ENCODE measurements at places on chromosomes 5 and 9.
A peak's percentile ranks its signal among the peaks of the same experiment; 100 is the strongest.

GRCh38 chr5:150206098-150206778 is 16.4 kb downstream of the SLC6A7 start:
- H3K27me3 ChIP-seq, result peaks cover 32% of the 10 kb centered on the region
- DNase-seq, result no peak
- no peak overlapping the region for H3K4me3 ChIP-seq
- H3K4me1 ChIP-seq, result peaks cover 7% of the 10 kb centered on the region

- no peak for DNase-seq
- H3K4me3 ChIP-seq, result peak overlapping the region; percentile 61
- H3K27me3 ChIP-seq, result peaks cover 32% of the 10 kb centered on the region
- H3K4me1 ChIP-seq, result peaks cover 3% of the 10 kb centered on the region
- H3K27ac ChIP-seq, result no peak overlapping the region
Measured at GRCh38 chr5:150672237-150672883, 11.3 kb downstream of the MYOZ3 start.

DNA sequence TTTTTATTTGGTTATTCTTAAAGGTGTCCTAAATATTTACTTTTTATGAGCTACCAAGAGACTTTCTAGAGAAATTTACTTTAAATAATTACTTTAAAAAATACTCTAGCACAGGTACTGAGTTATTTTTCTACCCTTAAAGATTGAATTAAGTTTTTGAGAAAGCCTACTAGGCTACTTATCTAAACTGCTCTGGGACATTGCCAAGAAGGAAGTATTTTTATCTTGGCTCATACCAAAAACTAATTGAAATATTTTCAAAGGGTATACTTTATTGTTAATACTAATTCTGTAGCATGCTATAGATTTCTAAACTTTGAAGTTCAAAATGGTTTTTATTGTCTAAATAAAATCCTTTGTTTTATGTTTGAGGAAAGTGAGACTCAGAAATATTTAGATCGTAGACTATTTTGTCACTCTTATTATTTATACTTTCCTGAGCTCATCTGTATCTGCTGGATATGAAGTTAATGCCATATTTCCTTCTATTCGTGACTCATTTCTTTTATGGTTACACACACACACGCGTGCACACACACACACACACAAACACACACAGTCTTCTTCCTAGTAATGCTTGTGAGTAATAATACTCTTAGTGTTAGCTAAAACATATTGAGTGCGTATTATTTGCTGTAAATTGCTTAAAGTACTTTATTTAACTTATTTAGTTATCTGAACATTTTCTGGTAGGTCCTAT is 89.5 kb downstream of the MAN2A1 start:
- H3K4me1 ChIP-seq, result no peaks in the 10 kb centered on the region
- H3K36me3 ChIP-seq, result peaks cover 75% of the 10 kb centered on the region
- H3K27ac ChIP-seq, result no peak overlapping the region
- no peak for DNase-seq
- no peaks in the 10 kb centered on the region for H3K27me3 ChIP-seq

DNA sequence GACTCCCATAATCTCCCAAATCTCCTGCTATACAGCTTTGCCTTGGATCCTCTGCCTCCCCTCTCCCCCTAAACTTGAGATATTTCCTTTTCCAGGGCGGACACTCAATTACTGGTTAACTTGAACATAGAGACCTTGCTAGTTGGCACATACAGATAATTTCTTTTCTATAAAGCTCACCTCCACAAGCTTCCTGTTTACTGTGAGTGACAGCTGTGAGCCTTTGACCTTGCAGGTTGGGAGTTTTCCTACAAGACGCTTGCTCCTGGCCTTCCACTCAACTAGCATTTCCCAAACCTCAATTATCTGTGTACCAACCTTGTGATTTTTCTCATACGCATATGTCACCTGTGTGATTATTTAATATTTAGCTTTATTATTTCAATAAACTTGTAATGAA is 114.5 kb downstream of the GNA14 start:
- no peaks in the 10 kb centered on the region for H3K36me3 ChIP-seq
- H3K27me3 ChIP-seq, result no peaks in the 10 kb centered on the region
- H3K4me1 ChIP-seq, result no peaks in the 10 kb centered on the region
- no peak for DNase-seq

DNA sequence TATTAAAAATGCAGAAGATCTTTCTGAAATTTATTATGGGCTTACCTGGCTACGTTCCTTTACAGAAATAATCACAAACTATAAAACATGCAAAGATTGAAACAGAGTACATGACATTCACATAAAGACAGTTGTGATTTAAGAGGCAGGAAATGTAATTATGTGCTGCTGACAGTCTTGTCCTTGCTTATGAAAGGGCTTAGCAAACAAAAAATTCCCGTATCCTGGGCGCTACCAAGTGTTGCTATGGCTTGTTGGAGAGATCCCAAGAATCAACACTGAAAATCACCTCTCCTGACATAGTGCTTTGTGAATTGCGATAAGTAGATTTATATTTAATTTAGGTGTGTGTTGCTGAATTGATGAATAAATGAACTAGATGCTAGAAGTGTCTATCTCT is 352.5 kb upstream of the C9orf72 start:
- no peaks in the 10 kb centered on the region for H3K36me3 ChIP-seq
- no peak overlapping the region for H3K4me3 ChIP-seq
- DNase-seq, result no peak
- H3K27me3 ChIP-seq, result no peaks in the 10 kb centered on the region

GRCh38 chr5:125913200-125913599 is 510.0 kb upstream of the GRAMD2B start:
- H3K27me3 ChIP-seq, result no peaks in the 10 kb centered on the region
- H3K27ac ChIP-seq, result no peak overlapping the region
- no peak for DNase-seq
- no peaks in the 10 kb centered on the region for H3K36me3 ChIP-seq
